ENCODE measurements at places on chromosomes 12 and 14. TPM values are rescaled to one million over a fixed set of nuclear protein-coding genes. Genes with fewer than 3 reads are reported as not detected.

The MYF6 gene
- 0.19 TPM for total RNA-seq

The SERPINA1 gene
- 6.2 TPM for total RNA-seq

The GPR65 gene
- 0.23 TPM for total RNA-seq

The ADAM21 gene
- not detected for total RNA-seq

The MEG3 gene
- total RNA-seq, result 10.5 TPM

The COX8C gene
- not detected for total RNA-seq

The CIDEB gene
- 23.0 TPM for total RNA-seq

The DNAJC22 gene
- 0.21 TPM for total RNA-seq

The KLHDC1 gene
- total RNA-seq, result 5.4 TPM

The ADCY4 gene
- 6.7 TPM for total RNA-seq

The IL23A gene
- total RNA-seq, result not detected

The TC2N gene
- 37.7 TPM for total RNA-seq

The PRH2 gene
- not detected for total RNA-seq

The SOX5 gene
- 31.2 TPM for total RNA-seq

The POTEG gene
- total RNA-seq, result not detected

The SLC17A8 gene
- not detected for total RNA-seq

The WBP11 gene
- total RNA-seq, result 22.0 TPM

The TMEM119 gene
- total RNA-seq, result 2.3 TPM

The TOMM20L gene
- not detected for total RNA-seq

The ALX1 gene
- total RNA-seq, result 1.1 TPM

The GPR132 gene
- total RNA-seq, result 0.84 TPM

The SLC10A1 gene
- total RNA-seq, result not detected

The CD163L1 gene
- total RNA-seq, result 1.6 TPM

The BBOF1 gene
- 9.1 TPM for total RNA-seq

The SOAT2 gene
- total RNA-seq, result 0.63 TPM

The EPYC gene
- not detected for total RNA-seq

The ASB2 gene
- 2.8 TPM for total RNA-seq

The LBHD2 gene
- not detected for total RNA-seq

The IL26 gene
- not detected for total RNA-seq

The HOXC6 gene
- total RNA-seq, result 2.6 TPM

The TTC9 gene
- 10.2 TPM for total RNA-seq
